Endothelial cell (in vitro differentiated cells): ENCODE measurements at places on chromosomes 13 and 19. TPM values are rescaled to one million over a fixed set of nuclear protein-coding genes. Genes with fewer than 3 reads are reported as not detected.

ZNF331 gene
- 26.6 TPM for total RNA-seq

NCAN gene
- total RNA-seq = 0.05 TPM

SERP2 gene
- 1.8 TPM for total RNA-seq

SCEL gene
- total RNA-seq = not detected

- H3K4me3 ChIP-seq = no peak overlapping the region
- DNase-seq = no peak
- peaks cover 18% of the 10 kb centered on the region for H3K4me1 ChIP-seq
- H3K36me3 ChIP-seq = no peaks in the 10 kb centered on the region
- no peak overlapping the region for H3K27ac ChIP-seq
- H3K27me3 ChIP-seq = peaks cover 3% of the 10 kb centered on the region
These were observed 210.1 kb upstream of the SPRY2 start for GRCh38 chr13:80550971-80551441.

- H3K4me1 ChIP-seq = peaks cover 9% of the 10 kb centered on the region
- no peaks in the 10 kb centered on the region for H3K36me3 ChIP-seq
- no peak for DNase-seq
- H3K4me3 ChIP-seq = no peak overlapping the region
- no peaks in the 10 kb centered on the region for H3K27me3 ChIP-seq
These were observed 621.1 kb upstream of the KLHL1 start for GRCh38 chr13:70729369-70729768.

AMER2 gene
- 1.5 TPM for total RNA-seq

HSPH1 gene
- 43.9 TPM for total RNA-seq

MATK gene
- 10.9 TPM for total RNA-seq

DNA sequence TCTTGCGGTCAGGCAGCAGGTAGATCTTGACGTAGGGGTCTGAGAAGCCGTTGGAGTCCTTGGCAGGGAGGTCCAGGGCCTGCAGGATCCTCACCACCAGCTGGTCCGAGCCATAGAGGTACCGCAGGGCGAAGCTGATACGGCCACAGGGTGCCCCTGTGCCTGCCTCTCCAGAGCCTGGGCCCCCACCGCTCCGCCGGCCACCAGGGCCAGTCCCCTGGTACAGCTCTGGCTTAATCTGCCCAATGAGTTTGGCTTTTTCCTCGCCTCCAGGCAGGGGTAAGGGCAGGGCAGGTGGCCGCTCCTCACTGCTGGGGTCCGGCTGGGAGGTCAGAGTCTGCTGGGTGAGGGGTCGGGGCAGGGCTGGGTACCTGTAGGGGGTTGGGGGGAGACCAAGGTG lies 9.9 kb downstream of the SYT3 start:
- H3K27ac ChIP-seq = no peak overlapping the region
- peaks cover 26% of the 10 kb centered on the region for H3K36me3 ChIP-seq
- no peaks in the 10 kb centered on the region for H3K4me1 ChIP-seq

GRCh38 chr19:36962346-36962745 lies 46.2 kb downstream of the ZNF568 start:
- H3K4me3 ChIP-seq = no peak overlapping the region
- H3K36me3 ChIP-seq = peaks cover 11% of the 10 kb centered on the region
- DNase-seq = no peak
- H3K27me3 ChIP-seq = no peaks in the 10 kb centered on the region

SHANK1 gene
- total RNA-seq = 6.5 TPM

HIPK4 gene
- total RNA-seq = not detected

- H3K27ac ChIP-seq = no peak overlapping the region
- no peaks in the 10 kb centered on the region for H3K27me3 ChIP-seq
- H3K4me1 ChIP-seq = no peaks in the 10 kb centered on the region
- H3K36me3 ChIP-seq = no peaks in the 10 kb centered on the region
These were observed 522.0 kb upstream of the KLHL1 start for GRCh38 chr13:70630247-70630646.

DNA sequence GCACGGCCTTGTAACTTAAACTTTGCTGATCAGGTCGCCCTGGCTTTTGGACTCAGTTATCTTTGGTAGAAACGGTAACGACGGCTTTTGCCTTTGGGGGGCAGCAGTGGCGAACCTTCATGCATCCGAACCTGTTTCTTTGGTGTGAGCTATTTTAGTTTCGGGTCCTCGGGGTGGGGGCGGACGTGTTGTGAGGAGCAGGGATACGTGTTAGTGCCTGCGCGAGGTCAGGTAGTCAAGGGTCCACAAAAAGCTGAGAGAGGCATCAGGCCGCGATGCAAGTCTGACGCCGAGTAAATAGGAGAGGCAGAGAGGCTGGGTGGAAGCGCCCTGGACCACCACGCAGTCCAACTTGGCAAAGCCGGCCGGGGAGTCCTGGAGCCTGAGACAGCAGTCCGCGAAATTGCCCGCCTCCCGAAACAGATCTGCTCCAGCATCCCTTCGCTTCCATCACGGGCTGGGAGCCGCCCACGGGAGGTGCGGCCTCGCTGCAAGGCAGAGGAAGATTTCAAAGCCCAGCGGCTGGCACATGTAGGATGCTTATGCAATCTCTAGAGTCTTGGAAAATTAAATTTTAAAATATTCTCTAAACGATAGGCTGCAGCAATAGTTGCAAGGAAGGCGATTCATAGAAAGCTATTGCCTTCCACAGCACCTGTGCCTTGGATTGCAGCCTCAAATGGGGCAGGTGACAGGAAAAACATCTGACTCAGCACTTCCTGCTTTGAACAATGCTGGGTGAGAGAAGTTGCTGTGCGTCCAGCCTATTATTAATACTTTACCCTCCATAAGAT lies 4.6 kb upstream of the TPP2 start:
- peaks cover 32% of the 10 kb centered on the region for H3K4me1 ChIP-seq
- DNase-seq = peak; percentile 72
- no peaks in the 10 kb centered on the region for H3K36me3 ChIP-seq
- H3K4me3 ChIP-seq = peak overlapping the region; percentile 93

GRCh38 chr13:62537593-62537992 lies 1121.9 kb upstream of the PCDH20 start:
- no peaks in the 10 kb centered on the region for H3K27me3 ChIP-seq
- H3K4me3 ChIP-seq = no peak overlapping the region
- no peak overlapping the region for H3K27ac ChIP-seq
- no peaks in the 10 kb centered on the region for H3K4me1 ChIP-seq
- no peaks in the 10 kb centered on the region for H3K36me3 ChIP-seq

PALM gene
- total RNA-seq = 42.0 TPM

- H3K27ac ChIP-seq = peak overlapping the region; percentile 73
- peaks cover 38% of the 10 kb centered on the region for H3K36me3 ChIP-seq
- H3K4me3 ChIP-seq = peak overlapping the region; percentile 50
- peaks cover 7% of the 10 kb centered on the region for H3K27me3 ChIP-seq
These were observed 14.6 kb downstream of the AP2A1 start for GRCh38 chr19:49781394-49781793.

NLRP5 gene
- total RNA-seq = not detected

- peaks cover 9% of the 10 kb centered on the region for H3K27me3 ChIP-seq
- no peak for DNase-seq
- H3K27ac ChIP-seq = no peak overlapping the region
- peaks cover 8% of the 10 kb centered on the region for H3K4me1 ChIP-seq
- H3K4me3 ChIP-seq = no peak overlapping the region
These were observed 5.4 kb downstream of the RNF126 start for GRCh38 chr19:657611-658010.

NAPSA gene
- total RNA-seq = not detected

DNA sequence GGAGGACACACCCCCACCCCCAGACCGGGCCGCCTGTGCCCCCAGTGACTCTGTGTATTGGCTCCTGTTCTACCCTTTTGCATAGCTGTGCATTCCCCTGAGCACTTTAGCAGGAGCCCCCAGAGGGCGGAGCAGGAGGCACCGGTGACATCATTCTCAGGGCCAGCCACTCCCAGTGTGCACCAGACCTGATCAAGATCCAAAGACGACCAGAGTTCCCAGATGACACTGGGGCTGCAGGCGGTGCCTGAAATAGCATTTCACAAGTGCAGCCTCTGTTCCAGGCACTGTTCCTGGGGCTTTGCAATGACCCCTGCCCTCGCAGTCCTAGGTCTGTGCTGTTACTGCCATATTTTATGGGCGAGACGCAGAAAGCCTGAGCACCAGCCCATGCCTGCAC lies 14.5 kb upstream of the PTPRS start:
- H3K4me3 ChIP-seq = no peak overlapping the region
- no peaks in the 10 kb centered on the region for H3K36me3 ChIP-seq
- H3K27me3 ChIP-seq = peaks cover 6% of the 10 kb centered on the region
- DNase-seq = no peak
- H3K4me1 ChIP-seq = peaks cover 5% of the 10 kb centered on the region

OR7C1 gene
- total RNA-seq = not detected

GRCh38 chr13:30038884-30039283 lies 188.5 kb upstream of the UBL3 start:
- H3K36me3 ChIP-seq = no peaks in the 10 kb centered on the region
- H3K4me3 ChIP-seq = no peak overlapping the region
- H3K4me1 ChIP-seq = peaks cover 15% of the 10 kb centered on the region
- H3K27ac ChIP-seq = no peak overlapping the region
